Thymus (tissue), 14 donors: ENCODE measurements at places on chromosomes 1 and 21.

GRCh38 chr1:204127597-204128242, 24.1 kb downstream of the ETNK2 start:
- DNase-seq, result no peak

- no peak for DNase-seq
Measured at GRCh38 chr1:50829014-50829958, 130.8 kb downstream of the FAF1 start.

- no peak for DNase-seq
Measured at GRCh38 chr21:33943293-33943692, 27.7 kb upstream of the ATP5PO start.

DNA sequence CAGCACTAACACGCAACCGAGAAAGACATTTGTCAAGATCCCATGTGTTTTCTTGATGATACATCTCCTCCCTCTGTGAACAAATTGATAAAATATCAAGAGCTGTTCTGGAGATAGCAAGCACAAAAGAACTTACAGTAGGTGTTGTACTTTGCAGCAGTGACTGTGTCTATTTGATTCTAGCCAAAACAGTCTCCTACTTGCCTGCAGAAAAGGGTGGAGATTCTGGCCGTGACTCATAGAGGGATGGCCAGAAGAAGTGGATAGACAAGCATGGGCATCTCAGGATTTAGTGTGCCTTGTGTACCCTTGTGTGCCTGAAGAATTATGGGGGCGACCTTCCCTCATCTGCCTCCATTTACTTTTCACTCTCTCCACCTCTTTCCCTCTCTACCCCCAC, 458.4 kb upstream of the LRRC7 start:
- no peak for DNase-seq

DNA sequence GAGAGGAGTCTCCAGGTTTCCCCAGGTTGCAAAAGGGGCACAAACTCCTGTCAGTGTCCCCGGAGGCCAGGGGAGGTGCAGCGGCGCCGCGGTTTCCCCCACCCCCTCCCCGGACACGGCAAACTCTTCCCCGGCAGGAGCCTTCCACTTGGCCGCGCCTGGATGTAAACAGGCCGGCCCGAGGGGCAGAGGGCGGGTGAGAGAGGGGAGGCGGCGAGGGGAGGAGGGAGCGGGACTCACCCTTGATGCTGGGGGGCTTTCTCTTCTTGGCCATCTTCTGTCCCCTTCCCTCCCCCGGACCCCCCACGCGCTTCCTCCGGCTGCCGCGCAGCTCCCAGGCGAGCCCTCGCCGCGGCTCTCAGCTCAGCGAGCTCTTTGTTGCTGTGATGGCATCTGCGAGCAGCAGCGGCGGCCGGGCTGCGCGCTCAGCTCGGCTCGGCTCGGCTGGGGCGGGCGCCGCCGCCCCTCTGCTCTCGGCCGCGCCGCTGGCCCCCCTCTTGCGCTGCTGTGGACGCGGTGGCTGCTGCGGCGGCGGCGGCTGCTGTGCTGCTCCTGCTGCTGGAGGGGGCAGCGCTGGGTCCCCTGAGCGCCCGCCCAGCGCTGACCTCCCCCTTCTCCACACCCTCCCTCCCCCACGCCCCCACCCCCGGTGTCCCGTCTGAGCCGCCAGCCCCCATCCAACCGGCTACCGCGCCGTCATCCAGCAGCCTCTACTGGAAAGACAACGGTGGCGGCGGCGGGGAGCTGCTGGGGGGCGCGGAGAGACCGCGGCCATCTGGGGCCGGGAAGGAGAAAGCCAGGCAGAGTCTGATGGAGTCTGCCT, 4.9 kb upstream of the SLC44A5 start:
- no peak for DNase-seq

DNA sequence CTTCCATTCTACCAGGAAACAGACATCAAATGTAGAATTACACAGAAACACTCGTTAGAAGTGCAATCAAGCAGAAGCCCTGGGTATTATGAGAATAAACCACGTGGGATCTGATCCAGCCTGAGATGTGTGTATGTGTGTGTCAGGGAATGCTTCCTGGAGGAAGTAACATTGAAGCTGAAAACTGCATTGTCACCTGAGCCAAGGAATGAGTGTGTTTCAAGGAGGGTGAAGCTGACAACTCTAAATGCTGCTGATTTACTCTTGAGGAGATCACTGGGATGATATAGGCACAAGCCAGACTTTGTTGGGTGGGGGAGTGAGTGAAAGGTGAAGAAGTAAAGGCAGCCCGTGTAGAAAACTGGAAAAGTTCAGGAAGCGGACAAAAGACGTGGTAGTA, 27.6 kb downstream of the FAAH start:
- no peak for DNase-seq

GRCh38 chr1:96962216-96962615, 240.6 kb downstream of the PTBP2 start:
- no peak for DNase-seq

DNA sequence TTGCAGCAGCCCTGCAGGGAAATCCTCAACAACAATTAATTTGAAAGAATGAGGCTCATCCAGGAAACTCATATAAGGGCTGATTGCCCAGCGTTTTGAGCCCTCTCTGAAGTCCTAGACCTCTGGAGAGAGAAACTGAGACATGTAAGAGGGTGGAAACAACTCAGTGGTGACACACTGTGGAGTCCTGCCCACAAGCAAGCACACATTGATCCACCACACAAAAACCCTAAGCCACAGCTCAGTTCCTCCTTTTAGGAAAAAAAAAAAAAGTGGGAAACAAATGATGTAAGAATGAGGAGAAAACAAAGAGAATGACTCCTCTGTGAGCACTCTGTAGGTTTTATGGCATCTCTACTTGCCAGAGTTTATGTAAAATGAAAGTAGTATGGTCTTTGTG, 22.9 kb upstream of the PLA2G5 start:
- DNase-seq, result no peak

DNA sequence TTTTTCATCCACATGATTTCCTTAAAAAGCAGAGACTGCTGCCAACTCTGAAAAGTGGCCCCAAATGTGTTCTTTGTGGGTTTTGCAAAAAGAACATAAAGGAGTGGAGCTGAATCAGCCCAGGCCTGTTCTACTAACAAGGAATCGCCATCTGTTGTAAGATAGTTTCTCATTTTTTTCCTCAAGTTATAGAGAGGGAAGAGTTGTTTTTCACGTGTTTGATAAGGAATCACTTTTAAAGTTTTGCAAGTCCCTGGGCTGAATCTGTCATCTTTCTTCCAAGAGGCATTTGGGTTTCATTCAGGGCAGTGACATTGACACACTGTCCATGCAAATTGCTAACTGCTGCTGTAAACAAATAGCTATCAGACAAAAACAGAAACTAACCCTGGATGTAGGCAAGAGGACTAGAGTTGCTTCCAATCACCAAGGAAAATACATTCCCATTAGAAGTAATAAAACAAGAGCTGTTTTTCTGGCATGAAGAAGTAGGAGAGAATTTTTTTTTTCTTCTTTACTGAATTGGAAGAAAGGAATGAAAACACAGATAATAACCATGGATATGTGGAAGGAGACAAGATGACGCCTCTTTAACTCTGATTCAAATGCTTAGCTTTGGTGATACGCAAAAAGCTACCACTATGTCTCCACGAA, 58.8 kb upstream of the TBX15 start:
- DNase-seq, result no peak

DNA sequence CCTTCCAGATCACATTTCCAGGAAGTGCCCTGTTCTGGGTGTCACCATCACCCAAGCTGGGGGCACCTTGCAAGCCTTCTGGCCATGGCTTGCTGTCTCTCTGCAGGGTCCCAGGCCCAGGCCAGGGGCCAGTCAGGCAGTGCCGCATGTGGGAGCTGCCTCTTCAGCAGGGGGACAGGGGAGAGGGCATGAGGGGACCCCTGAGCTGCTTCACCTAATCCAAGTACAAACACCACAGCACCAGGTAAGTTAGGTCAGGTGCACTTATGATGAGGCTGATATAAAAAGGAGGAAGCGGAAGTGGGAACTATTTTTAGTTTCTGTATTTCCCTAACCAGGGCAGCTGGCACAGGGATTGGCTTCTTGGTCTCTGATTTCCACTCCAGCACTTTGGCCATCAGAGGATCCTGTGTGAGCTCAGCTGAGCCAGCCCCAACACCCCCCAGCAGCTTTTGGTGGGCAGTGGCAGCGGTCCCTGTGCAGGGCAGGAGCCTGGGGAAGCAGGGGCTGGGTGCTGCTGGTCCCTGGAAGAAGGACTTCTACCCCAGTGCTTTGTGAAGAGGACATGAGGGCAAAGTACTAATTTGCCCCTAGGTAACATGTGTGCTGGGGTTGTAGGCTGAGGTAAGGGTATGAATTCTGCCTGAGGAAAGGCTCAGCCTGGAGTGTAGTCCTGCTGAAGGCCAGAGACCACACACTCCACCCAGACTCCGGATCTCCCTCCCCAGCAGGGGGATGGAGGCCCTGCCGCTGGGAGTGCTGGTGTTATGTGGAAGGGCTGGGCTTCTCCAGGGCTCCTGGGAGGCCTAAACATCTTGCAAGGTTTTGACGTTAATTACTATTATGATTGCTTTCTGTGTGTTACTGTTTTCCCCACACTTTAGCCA, 3.3 kb upstream of the PCBP3 start:
- DNase-seq, result no peak

GRCh38 chr1:176876966-176877515, 287.5 kb downstream of the ASTN1 start:
- no peak for DNase-seq

- no peak for DNase-seq
Measured at GRCh38 chr1:39184354-39184818, 20.1 kb upstream of the MACF1 start.

- DNase-seq, result no peak
Measured at GRCh38 chr21:28152732-28153131, 839.9 kb downstream of the LTN1 start.

DNA sequence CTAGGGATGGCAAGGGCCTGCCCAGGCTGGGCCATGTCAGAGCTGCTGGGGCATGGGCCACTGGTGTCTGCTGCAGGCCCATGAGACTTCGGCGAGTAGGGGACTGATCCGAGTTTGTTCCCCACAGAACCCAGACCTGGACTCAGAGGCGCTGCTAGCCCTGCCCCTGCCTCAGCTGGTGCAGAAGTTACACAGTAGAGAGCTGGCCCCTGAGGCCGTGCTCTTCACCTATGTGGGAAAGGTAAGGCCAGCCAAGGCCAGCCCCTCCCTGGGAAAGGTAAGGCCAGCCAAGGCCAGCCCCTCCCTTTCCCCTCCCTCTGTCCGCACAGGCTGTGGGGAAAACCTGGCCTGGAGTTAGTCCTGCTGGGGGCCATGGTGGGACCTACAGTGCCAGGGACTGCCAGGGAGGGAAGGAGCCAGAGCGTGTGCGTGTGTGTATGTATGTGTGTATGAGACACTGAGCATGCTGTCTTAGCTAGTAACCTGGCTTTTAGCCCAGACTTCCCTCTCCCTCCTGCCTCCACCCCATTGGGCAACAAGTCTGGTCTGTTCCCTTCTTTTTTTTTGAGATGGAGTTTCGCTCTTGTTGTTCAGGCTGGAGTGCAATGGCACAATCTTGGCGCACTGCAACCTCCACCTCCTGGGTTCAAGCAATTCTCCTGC, 8.0 kb downstream of the FAAH start:
- DNase-seq, result no peak

GRCh38 chr1:205538235-205538840, 33.9 kb downstream of the CDK18 start:
- no peak for DNase-seq

DNA sequence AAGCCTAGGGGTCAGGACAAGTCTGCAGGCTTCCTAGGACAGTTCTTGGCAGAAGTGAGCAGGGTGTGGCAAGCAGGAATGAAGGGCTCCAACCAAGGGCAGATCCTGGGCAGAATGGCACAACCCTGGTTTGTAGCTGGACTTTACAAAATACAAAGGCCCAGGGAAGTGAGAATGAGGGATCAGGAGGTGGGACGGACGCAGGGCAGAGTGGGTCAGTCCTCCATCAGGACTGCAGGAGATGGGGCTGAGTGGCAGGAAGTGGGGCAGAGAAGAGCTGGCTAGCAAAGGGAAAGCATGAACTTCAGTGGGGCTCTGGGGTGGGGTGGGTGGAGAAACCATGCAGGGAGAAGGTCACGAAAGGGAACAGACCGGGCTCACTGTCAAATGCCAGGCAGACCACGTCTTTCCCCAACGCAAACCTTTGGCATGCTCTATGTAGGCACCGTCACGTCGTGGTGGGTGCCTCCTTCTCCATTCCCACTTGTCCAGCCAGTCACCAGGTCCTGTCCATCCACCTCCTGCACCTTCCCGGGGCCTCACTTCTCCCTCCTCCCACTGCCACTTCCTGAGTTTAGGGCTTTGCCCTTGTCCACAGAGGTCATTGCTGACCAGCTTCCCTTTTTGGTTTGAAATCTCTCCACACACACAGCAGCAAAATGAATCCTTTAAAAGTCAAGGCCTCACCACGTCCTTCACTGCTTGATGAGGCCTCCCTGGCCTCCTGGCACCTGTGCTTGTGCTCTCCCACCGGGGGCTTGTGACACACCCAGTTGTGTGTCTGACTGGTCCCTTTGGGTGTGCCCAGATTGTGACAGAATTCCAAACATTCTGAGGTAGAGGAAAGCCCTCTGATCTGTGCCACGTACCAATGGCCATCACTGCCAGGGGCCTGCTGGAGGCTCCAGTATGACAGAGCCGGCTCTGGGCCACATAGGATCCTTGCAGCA, 8.7 kb upstream of the CLDN19 start:
- DNase-seq, result no peak

DNA sequence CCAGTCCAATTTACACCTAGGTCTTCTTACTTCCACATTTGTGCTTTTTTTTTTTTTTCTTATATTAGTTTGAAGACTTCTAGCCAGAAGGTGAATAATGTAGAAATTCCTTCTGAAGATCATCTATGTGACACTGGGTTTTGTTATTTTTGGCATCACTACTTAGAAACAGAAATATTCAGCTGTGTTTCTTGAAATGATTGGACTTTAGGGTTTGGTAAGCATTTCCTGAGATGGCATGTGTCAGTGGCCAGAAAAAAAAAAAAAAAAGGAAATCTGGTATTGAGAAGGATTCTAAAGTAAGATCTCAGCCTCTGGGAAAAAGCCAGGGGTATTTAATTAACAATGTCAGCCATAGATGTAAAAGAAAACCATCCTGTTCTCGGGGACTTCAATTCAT, 43.4 kb upstream of the LRRC8C start:
- no peak for DNase-seq

- no peak for DNase-seq
Measured at GRCh38 chr1:166612886-166613285, 226.4 kb upstream of the POGK start.

DNA sequence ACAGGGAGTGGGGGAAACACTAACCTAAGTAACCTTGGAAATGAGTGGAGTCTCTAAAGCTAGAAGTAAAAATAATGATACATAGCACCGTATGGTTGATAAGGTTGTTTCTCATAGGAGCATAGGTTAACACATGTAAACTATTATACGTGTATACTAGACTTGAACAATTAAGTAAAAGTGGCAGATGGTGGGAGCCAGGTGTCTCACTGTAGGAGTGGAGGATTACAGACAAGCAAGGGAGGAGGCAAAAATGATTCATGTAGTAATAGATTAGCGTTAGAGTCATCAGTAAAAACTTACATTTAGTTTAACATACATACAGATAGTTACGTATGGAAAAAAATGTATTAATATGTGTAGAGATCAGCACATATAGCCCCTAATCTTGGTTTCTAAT, 138.4 kb upstream of the DSCAM start:
- DNase-seq, result no peak

- no peak for DNase-seq
Measured at GRCh38 chr1:29970747-29971325, 734.5 kb downstream of the PTPRU start.

- DNase-seq, result no peak
Measured at GRCh38 chr1:92511541-92511940, 24.8 kb upstream of the GFI1 start.

- DNase-seq, result no peak
Measured at GRCh38 chr1:58480191-58480590, 66.3 kb downstream of the OMA1 start.
